ENCODE measurements at places on chromosomes 3 and 15.

DNA sequence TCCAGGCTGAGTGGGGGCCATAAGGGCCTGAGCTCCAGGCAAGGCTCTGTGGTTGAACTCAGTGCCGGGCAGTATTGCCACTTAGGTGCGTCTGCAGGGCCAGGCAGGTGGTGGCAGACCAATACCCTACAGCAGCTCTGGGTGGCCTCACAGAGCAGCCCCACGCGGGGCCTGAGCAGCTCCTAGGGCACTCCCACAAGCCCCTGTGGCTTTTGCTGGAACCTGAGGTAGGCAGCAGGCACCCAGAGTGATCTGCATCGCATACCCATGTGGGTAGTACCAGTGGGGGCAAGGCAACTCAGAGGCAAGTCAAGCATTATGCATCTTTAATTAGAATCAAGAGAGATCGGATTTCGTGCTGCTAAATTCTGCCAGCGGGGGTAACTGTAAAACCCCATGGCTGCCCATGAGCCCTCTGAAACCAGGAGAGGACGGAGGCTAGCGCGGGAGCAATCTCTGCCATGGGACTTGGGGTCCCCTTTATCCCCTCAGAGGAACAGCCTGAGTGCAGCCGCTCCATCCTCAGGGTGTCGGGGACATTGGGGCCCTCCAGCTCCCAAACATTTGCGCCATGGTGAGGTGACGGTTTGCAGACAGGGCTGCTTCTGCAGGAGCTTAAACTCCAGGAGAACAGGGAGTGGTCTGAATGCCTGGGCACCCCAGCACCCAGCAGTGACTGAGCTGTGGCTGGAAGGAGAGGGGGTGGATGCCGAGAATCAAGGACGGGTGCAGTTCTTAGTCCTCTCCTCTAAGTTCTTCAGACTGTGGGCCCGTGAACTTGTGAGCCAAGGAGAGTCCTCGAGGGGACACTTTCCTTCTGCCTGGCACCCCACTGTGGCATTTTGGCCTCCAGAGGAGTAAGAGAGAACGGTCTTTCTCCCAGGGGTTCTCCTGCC lies 62.4 kb upstream of the PCSK6 start:
- no peak for DNase-seq

DNA sequence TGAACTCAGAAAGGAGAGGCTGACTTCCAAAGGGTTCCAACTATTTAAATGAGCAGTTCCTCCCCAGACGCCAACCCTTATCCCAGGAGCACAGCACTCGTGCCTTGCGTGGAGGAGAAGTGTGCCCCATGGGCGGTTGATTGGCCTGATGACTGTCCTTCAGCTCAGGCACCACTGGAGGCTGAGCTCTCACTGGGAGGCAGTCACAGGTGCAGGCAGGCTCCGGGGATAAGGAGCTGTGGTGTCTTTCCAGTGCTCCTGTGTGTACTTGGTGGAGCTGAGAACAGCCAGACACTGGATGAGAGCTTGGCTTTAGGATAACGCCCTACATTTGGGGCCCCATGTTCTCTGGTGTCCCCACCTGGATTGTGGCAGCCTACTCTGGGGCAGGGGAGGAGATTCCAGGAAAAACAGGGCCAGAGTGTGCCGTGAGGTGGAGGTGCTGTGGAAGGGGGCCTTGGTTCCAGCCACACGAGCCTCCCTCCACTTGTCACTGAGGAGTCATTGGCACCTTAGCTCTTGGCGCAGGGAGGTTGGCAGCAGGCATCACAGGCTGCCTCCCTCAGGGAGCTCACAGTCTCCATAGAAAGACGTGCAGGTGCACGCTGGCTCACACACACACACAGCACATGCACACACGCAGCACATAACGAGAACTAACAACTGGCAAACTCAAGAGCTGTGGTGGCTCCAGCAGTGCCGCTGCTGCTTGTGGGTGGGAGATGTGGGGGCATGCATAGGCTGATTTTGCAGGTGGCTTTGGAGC lies 22.7 kb upstream of the EPHB3 start:
- DNase-seq, result no peak

DNA sequence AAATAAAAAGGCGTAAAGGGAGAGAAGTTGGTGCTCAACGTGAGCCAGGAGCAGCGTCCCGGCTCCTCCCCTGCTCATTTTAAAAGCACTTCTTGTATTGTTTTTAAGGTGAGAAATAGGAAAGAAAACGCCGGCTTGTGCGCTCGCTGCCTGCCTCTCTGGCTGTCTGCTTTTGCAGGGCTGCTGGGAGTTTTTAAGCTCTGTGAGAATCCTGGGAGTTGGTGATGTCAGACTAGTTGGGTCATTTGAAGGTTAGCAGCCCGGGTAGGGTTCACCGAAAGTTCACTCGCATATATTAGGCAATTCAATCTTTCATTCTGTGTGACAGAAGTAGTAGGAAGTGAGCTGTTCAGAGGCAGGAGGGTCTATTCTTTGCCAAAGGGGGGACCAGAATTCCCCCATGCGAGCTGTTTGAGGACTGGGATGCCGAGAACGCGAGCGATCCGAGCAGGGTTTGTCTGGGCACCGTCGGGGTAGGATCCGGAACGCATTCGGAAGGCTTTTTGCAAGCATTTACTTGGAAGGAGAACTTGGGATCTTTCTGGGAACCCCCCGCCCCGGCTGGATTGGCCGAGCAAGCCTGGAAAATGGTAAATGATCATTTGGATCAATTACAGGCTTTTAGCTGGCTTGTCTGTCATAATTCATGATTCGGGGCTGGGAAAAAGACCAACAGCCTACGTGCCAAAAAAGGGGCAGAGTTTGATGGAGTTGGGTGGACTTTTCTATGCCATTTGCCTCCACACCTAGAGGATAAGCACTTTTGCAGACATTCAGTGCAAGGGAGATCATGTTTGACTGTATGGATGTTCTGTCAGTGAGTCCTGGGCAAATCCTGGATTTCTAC lies at the start of gene RARB:
TSS of gene RARB (plus strand) at position 322 of the 847 bp plus-strand sequence. CDS start at position 791, 469 bp downstream.
- DNase-seq, result peak; percentile 94

- DNase-seq, result no peak
Measured at GRCh38 chr15:77866596-77867125, 210.8 kb downstream of the TBC1D2B start.

DNA sequence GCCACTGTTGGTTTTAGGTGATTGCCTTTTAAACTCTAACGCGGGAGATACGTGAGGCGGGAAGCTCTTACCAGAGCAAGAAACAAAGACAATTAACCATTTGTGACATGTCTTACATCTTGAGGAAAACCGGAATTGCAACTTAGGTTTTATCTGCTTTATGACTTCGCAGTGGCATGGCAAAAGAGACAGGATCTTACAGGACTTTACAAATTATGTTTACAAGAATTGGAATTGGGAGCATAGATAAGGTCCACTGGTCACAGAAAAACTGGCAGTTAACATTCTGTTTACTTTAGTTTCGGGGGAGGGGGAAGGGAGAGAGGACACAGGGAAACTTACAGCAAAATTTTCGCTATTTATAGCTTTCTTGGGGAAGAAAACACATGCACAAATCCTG lies 1119.6 kb downstream of the ZPLD1 start:
- DNase-seq, result no peak

GRCh38 chr15:69543681-69544364 lies 91.2 kb downstream of the RPLP1 start:
- DNase-seq, result no peak

DNA sequence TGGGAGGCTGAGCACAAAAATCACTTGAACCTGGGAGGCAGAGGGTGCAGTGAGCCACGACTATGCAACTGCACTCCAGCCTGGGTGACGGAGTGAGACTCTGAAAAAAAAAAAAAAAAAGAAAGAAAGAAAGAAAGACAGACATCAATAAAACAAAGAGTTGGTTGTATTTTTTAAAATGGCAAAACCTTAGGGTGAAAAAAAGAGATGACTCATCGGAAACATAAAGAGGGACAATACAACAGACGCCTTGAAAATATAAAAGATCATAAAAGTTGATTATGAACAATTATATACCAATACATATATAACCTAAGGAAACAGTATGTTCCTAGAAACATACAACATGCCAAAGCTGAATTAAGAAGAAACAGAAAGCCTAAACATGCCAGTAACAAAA lies 92.8 kb downstream of the SCAPER start:
- DNase-seq, result no peak

GRCh38 chr3:177358091-177358976 lies 161.1 kb upstream of the TBL1XR1 start:
- DNase-seq, result no peak

- DNase-seq, result no peak
Measured at GRCh38 chr3:40166997-40167396, 142.5 kb upstream of the EIF1B start.

- no peak for DNase-seq
Measured at GRCh38 chr15:33304924-33305323, 5.8 kb upstream of the RYR3 start.

DNA sequence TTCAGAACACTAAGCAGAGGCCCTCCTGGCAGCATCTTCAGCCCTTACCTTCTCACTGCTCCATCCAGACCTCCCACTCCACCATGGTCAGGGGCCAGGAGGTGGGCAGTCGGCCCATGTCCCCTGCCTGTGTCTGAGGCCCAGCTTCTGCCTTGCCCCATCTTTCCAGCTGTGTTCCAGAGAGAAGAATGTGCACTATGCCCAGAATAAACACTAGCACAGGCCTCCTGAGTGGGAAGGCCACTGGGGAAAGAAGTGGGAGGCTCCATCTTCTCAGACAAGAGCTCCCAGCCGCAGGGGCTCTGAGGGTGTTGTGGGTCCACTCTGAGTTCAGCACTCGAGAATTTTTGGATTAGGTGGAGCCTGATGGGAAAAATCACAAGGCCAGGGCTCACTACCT lies 44.5 kb downstream of the ADCY5 start:
- DNase-seq, result no peak

- no peak for DNase-seq
Measured at GRCh38 chr3:123294296-123294938, 92.7 kb downstream of the SEC22A start.

- DNase-seq, result no peak
Measured at GRCh38 chr3:140442621-140443020, 235.2 kb upstream of the TRIM42 start.

- no peak for DNase-seq
Measured at GRCh38 chr3:45966371-45966791, 23.1 kb downstream of the CXCR6 start.

- DNase-seq, result peak; percentile 93
Measured at GRCh38 chr3:149086232-149086988, at the start of gene HLTF. Gene HLTF, minus strand, starts transcription at chr3:149086533. Its CDS starts 197 bp downstream, at chr3:149086336.

DNA sequence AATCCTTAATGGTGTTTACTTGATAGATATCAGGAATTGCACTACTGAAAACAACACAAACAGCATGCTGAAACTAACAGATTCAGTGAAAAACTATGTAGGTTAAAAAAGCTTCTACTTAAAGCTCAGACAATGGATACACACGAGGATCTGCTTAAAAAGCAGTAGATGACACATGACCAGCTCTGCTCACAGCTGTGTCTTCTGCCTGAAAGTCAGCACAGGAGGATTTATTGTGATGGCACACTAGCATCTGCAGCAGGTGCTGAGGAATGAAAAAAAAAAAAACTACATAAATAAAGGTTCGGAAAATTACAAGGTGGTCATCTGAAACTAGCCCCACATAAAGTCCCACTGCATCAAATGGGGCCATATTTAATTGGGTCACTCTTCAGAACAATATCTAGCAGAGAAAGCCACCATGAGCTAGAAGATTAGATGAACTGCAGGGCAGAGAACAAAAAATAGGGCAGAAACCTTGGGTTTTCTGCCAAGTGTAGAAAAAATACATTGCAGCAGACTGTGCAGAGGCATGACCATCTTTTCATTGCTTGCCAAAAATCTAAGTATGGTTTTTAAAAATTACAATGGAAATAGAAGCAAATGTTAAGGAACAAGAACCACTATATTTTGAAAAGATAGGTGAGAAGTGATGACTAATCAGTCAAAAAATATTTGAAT lies 13.2 kb upstream of the GOLM2 start:
- DNase-seq, result no peak

GRCh38 chr15:74422652-74423430 lies 10.9 kb downstream of the SEMA7A start:
- no peak for DNase-seq

GRCh38 chr15:73677146-73677607 lies 7.0 kb upstream of the CD276 start:
- peak; percentile 44 for DNase-seq

GRCh38 chr15:45037936-45038335 lies 14.9 kb downstream of the SORD start:
- DNase-seq, result no peak

DNA sequence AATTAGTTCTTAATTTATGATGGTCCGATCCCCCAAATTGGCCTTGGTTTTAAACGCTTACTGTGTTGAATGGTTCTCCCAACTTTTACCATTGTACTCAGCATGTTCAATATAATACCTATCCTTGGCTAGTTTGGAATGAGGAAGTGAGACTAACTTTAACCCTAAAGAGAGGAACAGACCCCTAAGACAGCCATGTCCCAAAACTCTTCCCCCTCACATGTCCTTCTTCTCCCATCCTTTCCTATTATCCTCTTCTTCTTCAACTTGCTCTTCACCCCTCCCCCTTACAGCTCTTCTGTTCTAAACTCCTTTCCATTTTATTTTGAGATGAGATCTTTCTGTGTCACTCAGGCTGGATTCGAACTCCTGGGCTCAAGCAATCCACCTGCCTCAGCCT lies 116.5 kb downstream of the RBMS3 start:
- no peak for DNase-seq

- DNase-seq, result peak; percentile 69
Measured at GRCh38 chr3:152444029-152444641, 175.4 kb downstream of the MBNL1 start.

DNA sequence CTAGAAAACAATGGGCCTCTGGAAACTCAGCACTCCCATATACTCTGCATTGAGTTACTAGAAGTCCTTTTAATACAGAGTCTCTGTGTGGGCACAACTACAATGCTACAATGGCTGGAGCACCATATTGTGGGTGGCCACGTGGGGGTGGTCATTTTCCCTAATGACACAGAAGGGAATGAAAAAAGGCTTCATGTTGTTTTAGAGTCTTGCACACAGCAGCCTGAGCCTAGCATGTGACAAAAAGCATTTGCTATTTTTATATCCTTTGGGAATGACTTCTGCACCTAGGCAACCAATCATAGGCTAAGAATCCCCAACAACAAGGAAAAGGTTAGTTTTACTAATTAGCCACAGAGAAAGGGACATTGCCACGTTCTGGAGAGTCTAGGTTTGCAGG lies 120.6 kb downstream of the PPM1L start:
- no peak for DNase-seq

DNA sequence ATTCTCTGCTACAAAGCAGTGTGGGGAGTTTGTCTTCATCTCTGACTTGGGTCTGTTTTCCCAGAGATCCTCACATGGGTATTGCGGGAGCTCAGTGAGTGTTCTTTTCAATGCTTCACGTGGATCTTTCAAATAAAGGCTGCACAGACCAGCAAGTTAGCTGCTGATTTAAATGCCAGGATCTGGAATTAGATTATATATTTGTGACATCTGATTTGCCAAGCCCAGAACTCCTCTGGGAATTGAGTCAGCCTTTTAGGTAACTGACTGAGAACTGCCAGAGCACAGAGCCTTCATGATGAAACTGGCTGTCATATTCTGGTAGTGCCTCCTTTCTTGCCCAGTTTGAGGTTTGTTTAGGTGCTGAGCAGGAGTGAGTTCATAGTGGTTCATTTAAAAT lies 14.7 kb downstream of the EDEM1 start:
- no peak for DNase-seq

GRCh38 chr3:75144406-75144805 lies 519.7 kb upstream of the FRG2C start:
- DNase-seq, result no peak

GRCh38 chr15:55742927-55743728 lies at the start of gene PRTG:
Gene PRTG, minus strand, starts transcription at chr15:55743152. Its CDS starts 221 bp downstream, at chr15:55742931.
- DNase-seq, result peak; percentile 15
